ENCODE measurements at places on chromosomes 5 and 9.

DNA sequence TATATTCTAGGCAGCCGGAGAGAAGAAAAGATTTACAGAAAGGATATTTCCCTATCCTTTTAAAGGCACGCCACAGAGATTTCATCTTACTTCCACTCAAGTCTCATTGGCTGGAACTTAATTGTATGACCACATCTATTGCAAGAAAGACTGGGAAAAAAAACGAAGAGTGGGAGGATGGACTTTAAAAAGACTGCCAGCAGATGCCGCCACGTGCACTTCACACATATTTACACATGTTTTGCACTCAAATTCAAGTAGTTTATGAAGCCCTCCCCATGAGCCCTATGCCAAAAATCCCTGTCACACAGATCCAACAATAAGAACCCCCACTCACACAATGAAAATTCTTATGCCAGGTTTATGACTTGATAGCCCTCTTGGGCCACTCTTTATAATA lies 138.5 kb upstream of the TYRP1 start:
- DNase-seq = no peak

- DNase-seq = no peak
Measured at GRCh38 chr5:72518001-72518683, 10.9 kb upstream of the ZNF366 start.

DNA sequence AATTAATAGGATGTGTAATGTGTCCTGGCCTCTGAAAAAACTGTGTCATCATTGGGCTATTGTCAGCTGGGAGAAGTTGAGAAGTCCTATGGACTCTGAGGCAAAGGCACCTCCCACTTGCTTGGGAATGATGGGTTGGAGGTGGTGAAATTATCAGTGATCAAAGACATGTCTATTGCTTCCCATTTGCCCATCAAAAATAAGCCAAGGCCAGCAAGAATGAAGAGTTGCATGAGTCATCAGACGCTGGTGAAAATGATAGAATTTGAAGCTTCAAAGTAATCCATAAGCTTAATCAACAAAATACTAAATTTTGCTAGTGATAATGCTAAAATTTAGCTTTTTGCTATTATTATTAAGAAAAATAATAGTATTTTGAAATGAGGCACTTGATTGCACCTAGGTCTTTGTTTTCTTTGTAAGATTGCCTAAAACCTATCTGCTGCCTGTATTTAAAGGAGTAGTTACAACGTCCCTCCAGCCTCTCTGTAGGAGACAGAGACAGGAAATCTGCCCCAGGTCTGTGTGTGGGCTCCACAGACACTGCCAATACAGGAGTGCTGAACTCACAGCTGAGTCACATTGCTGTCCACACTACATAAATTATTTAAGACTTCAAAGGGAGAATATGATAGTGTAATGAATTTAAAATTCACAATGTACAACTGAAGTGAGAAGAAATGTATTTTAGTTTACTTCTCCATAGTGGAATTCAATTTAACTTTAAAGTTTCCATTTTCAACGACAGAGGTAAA lies 48.4 kb upstream of the APC start:
- DNase-seq = no peak

DNA sequence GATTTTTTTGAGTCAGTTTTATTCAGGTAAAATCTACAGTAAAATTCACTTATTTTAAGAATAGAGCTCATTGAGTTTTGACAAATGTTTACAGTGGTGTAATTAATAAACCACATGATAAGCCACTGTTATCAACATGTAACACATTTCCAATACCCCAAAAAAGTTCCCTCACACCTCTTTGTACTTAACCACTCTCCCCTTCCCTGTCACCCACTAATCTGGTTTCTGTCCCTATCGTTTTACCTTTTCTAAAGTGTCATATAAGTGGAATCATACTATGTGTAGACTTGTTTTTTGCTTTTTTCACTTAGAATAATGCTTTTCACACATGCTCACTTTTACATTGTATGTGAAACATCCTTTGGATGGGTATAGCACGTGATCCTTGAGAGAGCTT lies 127.2 kb downstream of the KDM4C start:
- DNase-seq = no peak

DNA sequence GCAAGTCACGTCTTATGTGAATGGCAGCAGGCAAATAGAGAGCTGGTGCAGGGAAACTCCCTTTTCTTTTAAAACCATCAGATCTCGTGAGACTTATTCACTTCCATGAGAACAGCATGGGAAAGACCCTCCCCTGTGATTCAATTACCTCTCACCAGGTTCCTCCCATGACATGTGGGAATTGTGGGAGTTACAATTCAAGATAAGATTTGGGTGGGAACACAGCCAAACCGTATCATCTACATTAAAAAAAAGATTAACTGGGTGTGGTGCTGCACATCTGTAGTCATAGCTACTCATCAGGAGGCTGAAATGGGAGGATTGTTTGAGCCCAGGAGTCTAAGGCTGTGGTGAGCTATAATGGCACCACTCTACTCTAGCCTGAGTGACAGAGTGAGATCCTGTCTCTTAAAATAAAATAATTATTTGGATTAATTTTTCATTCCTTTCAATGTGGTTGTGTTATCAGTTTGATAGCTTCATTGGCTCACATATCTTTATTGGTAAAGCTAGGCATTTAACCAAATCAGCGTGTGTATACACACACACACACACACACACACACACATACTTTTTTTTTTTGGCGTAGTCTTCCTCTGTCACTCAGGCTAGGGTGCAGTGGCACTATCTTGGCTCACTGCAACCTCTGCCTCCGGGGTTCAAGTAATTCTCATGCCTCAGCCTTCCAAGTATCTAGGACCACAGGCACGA lies 21.8 kb downstream of the DENND4C start:
- no peak for DNase-seq

GRCh38 chr5:155728146-155728856 lies 598.7 kb upstream of the SGCD start:
- DNase-seq = no peak
